Stimulated activated CD4-positive, alpha-beta T cell treated with anti-CD3 and anti-CD28 coated beads, Interleukin-12 subunit alpha, Interleukin-12 subunit beta, amount 100 ng/mL, for 48 hours (primary cell): ENCODE measurements at places on chromosomes 7 and 10.

DNA sequence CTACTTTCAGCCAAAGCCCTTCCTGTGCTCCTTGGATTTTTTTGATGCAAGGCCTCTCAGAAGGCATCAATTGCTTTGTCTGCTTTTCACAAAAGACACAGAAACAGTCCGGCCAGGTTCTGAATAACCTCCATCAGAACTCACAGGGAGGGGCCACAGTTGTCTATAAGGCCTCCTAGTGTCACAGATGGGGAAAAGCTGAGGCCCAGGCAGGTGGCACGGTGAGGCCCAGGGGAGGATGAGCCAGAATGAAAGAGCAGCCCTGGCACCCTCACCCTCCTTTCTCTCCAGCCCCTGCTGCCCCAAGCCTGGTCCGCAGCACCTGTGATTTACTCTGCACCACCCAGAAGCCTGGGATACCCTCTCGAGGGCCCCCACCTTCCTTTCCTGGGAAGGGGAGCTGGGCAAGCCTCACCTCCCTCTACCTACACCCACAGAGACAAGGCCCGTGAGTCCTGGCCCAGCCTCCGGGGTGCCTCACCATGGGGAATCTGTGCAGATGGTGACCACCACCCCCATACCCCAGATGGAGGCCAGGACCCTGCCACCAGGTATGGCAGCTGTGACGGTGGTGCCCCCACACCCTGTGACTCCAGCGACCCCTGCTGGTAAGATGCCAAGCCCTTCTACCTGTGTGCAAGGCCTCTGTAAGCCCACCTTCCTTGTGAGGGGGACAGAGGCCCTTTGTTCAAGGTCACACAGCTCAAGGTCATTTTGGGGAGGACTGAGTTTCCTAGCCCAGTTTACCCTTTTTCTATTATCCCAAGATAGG, 26.2 kb upstream of the ZNF467 start:
- peak; percentile 28 for DNase-seq

DNA sequence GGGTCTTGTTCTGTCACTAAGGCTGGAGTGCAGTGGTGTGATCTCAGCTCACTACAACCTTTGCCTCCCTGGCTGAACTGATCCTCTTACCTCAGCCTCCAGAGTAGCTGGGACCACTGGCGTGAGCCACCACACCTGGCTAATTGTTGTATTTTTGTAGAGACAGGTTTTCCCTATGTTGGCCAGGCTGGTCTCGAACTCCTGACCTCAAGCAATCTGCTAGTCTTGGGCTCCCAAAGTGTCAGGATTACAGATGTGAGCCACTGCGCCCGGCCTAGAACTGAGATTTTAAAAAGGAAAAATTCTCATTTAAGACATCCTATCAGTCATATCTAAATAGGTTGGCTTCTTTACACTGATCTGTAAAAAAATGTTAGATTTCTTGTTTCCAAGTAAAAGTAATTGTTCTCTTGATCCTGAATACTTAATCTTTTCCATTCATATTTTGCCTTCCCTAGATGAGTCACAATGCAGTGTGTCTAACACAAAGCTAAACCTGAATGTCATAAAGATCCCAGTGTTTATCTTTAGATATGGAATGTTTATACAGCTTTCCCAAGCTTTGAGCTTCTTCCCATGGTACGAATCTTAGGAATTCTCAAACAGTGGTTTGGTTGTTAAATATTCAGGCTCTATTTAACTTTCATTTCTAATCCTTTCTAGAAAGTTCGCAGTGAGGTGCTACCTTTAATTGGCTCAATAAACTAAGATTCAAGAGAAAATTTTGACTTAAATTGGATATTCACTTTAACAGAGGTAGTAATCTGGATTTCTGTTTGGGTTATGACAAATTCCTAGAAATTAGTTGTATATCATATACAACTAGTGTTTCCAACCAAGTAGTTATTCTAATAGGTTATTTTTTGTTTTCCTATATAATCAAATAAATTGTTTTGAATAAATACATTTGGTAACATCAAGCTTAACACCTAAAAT, 12.1 kb upstream of the LAMB1 start:
- DNase-seq: no peak

- no peak for DNase-seq
Measured at GRCh38 chr7:112147793-112148361, 58.3 kb downstream of the DOCK4 start.

GRCh38 chr7:106110885-106111654, 1.0 kb downstream of the SYPL1 start:
- no peak for DNase-seq

DNA sequence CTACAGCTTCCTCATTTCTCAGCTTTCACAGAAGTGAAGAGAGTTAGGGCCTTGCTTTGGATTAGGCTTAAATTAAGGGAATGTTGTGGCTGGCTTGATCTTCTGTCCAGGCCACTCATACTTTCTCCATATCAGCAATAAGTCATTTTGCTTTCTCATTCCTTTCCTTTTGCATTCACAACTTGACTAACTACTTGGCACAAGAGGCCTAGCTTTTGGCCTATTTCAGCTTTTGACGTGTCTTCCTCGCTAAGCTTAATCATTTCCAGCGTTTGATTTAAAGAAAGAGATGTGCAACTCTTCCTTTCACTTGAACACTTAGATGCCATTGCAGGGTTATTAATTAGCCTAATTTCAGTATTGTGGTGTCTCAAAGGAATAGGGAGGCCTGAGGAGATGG, 712.0 kb downstream of the INHBA start:
- no peak for DNase-seq

DNA sequence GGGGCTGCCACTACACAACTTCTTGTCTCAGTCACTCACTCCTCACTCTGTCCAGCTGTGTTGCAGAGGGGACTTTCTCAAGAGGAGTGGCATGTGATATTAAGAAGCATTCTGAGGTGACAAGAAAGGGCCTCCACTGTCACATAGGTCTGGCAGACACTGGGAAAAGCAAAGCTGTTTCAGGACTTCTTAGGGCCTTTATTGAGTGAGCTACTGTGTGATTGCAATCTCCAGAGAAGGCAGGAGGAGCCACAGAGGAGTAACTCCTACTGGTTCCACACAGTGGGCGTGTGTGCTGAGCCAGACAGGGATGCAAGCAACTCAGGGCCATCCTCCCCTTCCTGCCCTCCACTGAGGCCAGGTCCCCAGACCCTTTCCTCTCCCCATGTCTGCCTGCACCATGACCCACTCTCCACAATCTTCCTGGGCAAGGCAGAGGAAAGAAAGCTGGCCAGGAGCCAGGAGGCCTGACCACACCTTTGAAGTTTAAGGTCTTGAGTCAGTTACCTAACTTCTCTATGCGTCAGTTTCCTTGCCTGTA, 262.0 kb upstream of the ZMIZ1 start:
- DNase-seq: no peak

DNA sequence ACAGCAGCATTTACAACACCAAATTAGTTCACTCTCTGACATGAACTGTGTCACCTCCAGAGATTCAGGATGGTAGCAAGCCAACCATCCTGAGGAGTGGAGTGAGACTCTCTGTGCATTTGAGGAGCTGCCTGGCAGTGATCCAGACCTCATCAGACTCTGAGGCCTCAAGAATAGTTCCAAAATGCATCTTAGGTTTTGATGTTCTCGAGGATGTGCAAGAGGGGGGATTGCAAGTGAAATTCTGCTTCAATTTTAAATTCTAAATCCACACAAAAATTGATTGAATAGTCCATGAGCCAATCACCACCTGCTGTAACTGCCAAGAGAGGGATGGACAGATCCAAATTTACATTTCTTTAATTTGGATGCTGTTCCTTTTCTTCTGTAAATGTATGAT, 49.7 kb downstream of the SLK start:
- no peak for DNase-seq

DNA sequence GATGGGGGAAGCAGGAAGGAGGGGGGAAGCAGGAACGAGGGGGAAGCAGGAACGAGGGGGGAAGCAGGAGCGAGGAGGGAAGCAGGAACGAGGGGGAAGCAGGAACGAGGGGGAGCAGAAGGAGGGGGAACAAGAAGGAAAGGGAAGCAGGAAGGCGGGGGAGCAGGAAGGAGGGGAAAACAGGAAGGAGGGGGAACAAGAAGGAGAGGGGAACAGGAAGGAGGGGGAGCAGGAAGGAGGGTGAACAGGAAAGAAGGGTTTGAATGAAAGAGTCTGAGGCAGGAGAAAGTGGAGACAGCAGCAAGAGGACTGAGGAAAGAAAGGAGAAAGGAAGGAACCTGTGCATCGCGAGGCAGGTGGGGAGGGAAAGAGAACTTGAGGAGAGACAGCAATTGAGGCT, 256.6 kb downstream of the PTEN start:
- no peak for DNase-seq

DNA sequence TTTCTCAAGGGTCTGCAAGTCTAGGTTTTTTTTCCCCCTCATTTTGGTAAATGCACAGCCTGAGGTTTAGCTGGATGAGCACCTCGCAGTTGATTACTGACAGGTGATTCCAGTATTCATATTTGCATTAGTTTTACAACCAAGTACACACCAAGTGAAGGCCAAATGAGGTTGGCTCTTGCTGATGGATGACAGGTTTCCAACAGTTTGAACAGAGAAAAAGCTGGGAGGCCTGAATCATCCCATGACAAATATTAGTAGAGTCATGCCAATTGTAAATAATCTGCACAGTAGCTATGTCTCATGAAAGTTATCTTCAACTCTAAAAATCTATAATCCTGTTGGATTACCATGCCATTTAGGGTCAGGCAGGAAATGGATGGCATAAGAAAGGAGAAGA, 399.8 kb downstream of the HTR7 start:
- no peak for DNase-seq

DNA sequence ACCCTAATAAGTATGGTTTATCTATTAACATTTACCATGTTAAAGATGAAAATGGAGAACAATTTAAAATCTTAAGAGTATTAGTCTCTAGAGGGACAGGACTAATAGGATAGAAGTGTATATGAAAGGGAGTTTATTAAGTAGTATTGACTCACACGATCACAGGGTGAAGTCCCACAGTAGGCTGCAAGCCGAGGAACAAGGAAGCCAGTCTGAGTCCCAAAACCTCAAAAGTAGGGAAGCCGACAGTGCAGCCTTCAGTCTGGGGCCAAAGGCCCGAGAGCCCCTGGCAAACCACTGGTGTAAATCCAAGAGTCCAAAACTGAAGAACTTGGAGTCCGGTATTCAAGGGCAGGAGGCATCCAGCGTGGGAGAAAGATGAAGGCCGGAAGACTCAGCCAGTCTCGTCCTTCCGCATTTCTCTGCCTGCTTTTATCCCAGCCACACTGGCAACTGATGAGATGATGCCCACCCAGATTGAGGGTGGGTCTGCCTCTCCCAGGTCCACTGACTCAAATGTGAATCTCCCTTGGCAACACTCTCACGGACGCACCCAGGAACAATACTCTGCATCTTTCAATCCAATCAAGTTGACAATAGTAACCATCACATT, 140.8 kb upstream of the FAM20C start:
- no peak for DNase-seq
